Cerebellar cortex (tissue), 1 donor: ENCODE measurements at places on chromosomes 3 and 15.

DNA sequence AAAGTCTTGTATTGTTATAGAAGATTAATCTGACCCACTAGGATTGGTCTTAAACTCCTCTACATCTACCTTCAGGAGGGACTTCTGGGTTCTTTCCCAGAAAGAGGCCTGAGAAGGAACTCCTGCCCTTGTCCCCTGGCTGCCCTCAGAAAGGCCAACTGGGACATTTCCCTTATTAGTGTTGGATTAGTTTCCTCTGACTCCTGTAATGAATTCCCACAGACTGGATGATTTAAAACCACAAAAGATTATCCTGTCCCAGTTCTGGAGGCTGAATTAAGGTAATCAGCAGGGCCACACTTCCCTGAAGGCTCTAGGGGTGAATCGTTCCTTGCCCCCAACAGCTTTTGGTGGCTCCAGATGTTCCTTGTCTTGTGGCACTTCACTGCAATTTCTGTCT lies 102.8 kb upstream of the NMNAT3 start:
- DNase-seq: no peak

DNA sequence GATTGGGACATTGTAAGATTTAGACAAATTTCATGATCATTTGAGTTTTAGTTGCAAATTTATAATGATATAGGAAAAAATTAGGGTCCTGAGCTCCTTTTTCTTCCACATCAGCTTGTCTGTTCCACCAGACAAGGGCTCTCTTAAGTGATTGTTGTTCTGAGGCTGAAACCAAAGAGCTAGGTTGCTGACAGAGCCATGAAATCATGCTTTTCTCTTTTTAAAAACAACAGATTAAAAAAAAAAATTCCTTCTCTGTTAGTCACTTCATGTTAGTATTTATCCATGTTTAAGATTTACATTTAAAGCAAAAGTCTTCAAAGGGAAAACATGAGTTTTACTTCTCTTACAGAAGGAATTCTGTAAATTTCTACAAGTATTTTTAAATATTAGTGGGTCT lies 56.8 kb downstream of the ATP2C1 start:
- DNase-seq: no peak

GRCh38 chr3:27174530-27174929 lies 194.7 kb downstream of the NEK10 start:
- DNase-seq: no peak

DNA sequence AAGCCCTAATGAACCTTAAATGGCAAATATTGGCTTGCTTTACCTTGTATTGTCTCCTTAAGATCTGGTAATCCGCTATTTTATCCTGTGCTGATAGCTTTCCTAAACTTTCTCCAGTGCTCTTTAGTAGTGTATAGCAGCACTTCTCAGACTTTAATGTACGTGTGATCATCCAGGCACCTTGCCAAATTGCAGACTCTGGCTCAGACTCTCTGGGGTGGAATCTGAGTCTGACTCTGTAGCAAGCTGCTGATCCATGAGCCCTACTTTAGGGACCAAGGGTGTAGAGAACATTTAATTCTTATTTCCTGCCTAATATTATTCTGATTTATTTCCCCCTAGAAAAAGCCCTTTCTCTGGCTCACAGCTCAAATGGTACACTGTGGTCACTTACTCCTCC lies 518.8 kb upstream of the ZNF385D start:
- DNase-seq: peak; percentile 53

DNA sequence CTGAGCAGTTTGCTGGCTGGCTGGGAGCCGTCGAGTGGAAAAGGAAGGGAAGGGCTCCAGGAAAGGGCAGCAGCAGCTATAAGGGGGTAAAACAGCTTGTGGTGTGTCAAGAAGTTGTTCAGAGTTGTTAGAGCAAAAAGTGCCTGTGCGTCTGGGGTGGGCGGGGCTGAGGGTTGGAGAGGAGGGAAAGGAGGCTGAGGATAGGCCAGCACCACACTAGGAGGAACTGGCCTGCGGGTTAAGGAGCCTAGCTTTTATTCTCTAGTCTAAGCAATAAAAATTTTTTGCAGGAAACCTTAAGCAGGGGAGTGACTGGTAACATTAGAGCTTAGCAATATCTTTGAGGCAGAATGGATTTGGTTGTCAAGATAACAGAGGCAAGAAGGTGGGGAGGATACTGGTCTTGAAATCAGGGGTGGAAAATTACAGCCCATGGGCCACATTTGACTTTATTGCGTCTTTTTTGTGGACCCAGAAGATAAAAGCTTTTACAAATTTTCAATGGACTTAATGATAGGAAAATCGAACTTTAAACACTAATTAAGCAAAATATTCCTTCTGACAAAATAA lies 134.5 kb upstream of the AADACL2 start:
- no peak for DNase-seq

DNA sequence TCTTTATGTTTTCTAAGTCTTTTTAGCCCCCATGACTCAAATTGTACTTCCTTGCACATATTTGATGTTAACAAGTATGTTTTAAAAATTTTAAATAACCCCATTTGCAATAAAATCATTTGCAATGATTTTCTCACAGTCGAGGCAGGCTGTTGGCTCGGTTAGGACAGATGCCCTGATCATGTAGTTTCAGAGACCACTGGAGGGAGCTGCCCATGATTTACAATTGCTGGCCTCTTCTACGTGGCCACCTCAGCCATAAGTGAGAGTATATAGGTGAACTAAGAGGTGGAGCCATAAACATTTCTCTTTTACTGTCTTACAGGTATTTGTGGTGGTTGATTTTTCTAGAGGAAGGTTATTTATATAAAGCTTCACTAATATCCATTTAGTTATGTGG lies 1.7 kb downstream of the DTWD1 start:
- DNase-seq: no peak
